Upper lobe of left lung (tissue), 6 donors: ENCODE measurements at places on chromosomes 16 and 17. TPM values are rescaled to one million over a fixed set of nuclear protein-coding genes. Genes with fewer than 3 reads are reported as not detected.

DNA sequence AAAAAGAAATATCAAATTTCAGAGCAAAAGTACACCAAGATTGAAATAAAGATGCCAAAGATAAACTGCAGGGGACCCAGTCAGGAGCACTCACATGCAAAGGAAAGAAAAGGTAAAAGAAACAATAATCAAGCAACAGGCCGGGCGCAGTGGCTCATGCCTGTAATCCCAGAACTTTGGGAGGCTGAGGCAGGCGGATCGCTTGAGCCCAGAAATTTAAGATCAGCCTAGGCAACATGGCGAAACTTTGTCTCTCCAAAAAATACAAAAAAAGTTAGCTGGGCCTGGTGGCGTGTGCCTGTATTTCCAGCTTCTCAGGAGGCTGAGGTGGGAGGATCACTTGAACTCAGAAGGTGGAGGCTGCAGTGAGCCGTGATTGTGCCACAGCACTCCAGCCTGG is 107.6 kb upstream of the SMURF2 start:
- DNase-seq = no peak

DNA sequence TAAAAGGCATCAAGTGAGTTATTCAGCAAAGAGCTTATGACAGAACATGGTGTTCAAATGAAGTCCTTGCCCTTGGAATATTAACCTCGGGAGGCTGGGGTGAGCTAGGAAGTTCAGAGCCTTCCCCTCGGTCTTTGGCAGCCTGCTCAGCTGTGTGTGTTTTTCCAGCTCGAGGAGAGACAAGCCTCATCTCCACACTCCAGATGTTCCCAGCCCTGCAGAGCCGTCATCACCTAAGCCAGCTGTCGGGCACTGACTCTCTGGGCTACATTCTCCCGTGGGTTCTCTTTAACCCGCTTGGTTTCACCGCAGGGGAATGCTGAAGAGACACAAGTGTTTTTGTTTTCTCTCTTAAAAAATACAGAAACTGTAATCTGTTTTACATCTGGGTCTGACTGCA is 47.1 kb downstream of the IRX3 start:
- no peak for DNase-seq

- no peak for DNase-seq
These were observed 11.5 kb downstream of the GAS7 start for GRCh38 chr17:10186771-10187410.

DNA sequence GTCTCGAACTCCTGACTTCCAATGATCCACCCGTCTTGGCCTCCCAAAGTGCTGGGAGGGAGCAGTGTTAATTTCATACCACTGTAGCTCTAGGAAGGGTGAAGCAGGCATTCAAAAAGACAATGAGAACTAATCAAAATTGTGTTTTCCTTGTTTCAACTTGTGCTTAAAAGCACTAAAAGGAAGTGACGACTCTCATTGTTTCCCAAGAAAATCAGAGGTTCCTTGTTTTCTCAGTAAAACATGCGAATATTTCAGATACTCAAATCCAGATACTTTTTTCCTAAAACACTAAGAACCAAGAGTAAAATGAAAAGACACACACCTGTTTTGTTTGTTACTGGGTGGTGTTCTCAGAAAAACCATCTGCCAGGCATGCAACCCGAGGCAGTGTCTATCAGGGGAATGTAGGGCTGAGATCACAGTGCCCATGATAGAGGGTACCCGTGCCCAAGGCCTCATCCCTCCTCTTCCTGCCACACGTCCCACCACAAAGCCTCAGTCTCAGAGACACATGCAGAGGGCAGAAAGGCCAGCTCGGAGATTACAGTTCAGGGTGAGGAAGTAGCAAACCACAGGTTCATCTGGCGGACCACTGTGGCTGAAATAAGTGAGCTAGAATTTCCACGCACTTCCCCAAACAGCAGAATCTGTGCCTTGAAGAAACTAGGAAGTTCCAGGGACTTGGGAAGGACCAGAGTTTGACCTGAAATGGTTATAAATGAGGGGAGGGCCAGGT is 33.7 kb downstream of the GINS3 start:
- DNase-seq = peak; percentile 49

- DNase-seq = no peak
These were observed 22.4 kb downstream of the SOX9 start for GRCh38 chr17:72143245-72143644.

DNA sequence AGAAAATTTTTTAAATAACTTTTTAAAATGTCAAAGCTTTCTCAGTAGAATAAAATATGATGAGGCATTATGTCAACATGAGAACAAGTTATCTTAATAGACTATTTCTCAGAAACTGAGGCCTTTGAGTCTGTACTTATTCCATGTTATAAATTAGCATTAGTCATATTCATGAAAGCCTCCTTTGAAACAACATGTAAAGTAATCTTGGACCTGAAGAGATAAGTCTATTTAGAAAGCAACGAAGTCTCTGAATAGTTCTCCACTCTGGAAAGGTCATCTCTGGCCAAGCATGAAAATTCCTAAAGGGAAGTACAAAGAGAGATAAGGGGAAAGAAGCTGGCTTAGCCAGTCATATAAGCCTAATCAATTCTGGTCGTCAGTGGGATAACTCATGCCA is 150.8 kb downstream of the CYB561 start:
- DNase-seq = no peak

Gene NAGS
- total RNA-seq = 6.8 TPM

Gene GLOD4
- 49.2 TPM for total RNA-seq

Gene SOX15
- 1.5 TPM for total RNA-seq

Gene CUEDC1
- 48.6 TPM for total RNA-seq

Gene KRTAP2-4
- not detected for total RNA-seq
